IPS-NIHi11 (cell line): ENCODE measurements at places on chromosomes 7 and 10.

- DNase-seq: no peak
These were observed 253.8 kb upstream of the MGMT start for GRCh38 chr10:129213256-129213655.

DNA sequence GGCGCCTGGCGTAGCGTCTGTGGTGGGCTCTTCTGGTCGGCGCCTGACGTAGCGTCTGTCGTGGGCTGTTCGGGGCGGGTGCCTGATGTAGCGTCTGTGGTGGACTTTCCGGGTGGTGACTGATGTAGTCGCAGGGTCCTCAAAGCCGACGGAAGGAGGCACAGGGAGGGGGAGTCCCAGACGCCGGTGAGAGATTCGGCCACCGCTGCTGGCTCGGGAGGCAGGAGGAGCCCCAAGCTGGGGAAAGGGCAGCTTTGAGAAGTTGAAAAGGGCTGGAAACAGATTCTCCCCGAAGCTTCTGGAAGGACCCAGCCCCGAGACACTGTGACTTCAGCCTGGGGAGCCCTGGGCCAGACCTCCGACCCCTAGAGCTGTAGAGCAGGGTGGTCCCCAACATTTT is 105.7 kb downstream of the DNAJB6 start:
- no peak for DNase-seq

- no peak for DNase-seq
These were observed 3.1 kb upstream of the NKX2-3 start for GRCh38 chr10:99529591-99530107.

- no peak for DNase-seq
These were observed 169.8 kb upstream of the MEOX2 start for GRCh38 chr7:15856311-15856710.

DNA sequence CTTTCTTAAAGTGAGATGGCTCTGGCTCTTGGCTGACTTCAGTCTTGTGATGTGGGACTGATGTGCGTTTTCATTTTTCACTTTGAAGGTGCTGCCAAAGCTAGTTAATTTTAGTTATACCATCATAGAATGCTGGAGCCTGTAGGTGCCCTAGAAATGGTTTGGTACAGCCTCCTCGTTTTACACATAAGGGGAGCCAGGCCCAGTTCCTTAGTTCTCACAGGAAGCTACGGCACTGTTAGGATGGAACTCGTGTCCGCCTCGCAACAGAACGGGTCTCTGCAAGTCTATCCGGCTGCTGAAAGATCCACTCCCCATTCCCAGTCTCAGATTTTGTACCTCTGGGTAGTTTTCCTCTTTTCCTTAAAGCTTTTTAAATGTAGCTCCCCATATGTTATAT is 173.2 kb upstream of the PRPS1L1 start:
- no peak for DNase-seq

GRCh38 chr7:28509251-28510025 is 97.1 kb downstream of the CREB5 start:
- no peak for DNase-seq

GRCh38 chr7:114944745-114945625 is 23.1 kb downstream of the MDFIC start:
- peak; percentile 48 for DNase-seq

DNA sequence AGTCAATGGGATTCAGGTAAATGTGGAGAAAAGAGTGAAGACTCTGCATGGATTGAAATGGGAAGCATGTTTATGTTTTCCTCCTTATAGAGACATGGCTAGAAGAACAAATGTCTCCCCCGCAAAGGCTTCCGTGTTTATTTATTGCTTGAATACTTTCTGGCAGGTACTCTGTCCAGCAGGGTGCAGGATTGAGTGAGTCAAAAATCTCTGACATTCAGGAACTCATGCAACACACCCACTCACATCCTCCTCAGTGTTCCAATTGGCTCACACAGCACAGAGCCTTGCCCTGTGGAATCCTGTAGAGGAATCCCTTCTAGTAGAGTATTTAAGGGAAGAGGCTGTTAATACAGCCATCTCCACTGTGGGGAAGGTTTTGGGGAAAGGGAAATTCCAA is 290.3 kb upstream of the VWC2 start:
- peak; percentile 13 for DNase-seq
